Amniotic stem cell (primary cell): ENCODE measurements at places on chromosomes 7 and 10.

DNA sequence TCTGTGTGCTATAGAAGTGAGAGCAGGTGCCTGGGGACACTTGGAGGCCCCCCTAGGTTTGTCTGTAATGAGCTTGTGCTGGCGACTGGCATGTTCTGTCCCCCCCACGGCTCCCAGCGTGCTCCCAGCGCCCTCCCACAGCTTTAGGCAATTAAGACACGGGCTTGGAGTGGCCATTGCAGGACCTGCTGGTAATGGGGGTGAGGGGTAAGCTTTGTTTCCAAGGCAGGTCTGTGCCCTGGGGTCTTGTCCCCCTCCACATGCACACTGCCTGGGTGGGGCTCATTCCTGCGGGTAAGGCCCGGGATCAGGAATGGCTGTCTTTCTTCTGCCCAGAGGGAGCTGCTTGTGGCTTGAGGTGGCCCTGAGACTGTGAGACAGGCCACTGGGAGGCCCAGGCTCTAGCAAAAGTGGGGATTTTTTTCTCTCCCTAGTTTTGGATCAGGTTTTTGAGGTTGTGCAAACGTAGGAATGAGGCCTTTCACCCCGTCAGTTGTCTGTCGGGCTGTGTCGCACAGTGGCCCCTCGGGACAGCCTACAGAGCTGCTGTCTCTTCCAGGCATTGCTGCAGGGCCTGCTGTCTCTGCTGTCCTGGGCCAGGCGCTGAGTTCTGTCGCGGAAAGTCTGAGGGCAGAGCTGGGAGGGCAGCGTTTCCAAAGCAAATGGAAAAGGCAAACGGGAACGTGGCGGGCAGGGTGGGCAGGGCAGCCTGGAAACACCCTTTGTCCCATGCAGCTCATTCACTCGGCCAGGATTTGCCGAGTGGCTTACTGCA is 107.4 kb downstream of the LHPP start:
- DNase-seq, result no peak

GRCh38 chr7:128783143-128783861 is 7.7 kb upstream of the OPN1SW start:
- DNase-seq, result peak; percentile 21

GRCh38 chr10:88066876-88067275 is 203.5 kb downstream of the PTEN start:
- DNase-seq, result no peak

DNA sequence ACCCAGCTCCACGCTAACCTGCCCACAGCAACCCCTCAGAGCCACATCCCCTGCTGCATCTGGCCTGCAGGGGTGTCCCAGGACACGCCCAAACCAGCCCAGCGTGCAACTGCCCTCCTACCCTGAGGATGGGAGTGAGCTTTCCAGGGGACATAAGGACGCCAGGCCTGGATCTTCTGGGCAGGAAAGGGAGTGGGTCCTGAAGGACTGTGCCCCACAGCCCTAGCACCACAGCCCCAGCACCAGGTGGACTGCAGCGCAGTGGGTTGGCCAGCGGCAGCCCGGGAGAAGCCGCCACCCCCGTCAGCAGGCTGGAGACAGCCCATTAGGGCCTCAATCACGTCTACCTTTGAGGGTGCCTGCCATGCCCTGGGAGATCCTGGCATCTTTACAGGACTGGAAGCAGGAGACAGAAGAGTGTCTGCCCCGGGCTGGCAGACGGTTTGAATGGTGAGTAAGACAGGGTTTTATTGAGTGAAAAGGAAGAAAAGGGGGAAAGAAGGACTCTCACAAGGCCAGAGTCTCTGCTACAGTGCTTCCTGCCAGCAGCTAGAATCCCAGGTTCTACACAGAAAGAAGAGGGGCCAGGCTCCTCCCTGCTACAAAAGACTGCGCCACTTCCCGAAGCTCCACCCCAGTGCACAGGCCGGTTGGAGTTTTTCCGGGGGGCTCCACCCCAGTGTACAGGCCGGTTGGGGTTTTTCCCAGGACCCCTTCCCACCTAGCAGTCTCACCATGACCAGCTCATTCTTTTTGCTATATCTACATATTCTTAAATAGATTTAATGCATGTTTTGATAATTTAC is 69.8 kb upstream of the KCTD7 start:
- DNase-seq, result no peak

GRCh38 chr10:101297901-101298486 is 56.0 kb upstream of the BTRC start:
- no peak for DNase-seq

GRCh38 chr7:56051053-56051338 is 248 bp downstream of the PSPH start:
- DNase-seq, result no peak

- no peak for DNase-seq
These were observed 63.7 kb upstream of the STEAP1B start for GRCh38 chr7:22563621-22564241.

GRCh38 chr10:130795819-130796218 is 515.7 kb downstream of the TCERG1L start:
- no peak for DNase-seq

- DNase-seq, result no peak
These were observed 332.7 kb downstream of the ADARB2 start for GRCh38 chr10:1404323-1405260.

DNA sequence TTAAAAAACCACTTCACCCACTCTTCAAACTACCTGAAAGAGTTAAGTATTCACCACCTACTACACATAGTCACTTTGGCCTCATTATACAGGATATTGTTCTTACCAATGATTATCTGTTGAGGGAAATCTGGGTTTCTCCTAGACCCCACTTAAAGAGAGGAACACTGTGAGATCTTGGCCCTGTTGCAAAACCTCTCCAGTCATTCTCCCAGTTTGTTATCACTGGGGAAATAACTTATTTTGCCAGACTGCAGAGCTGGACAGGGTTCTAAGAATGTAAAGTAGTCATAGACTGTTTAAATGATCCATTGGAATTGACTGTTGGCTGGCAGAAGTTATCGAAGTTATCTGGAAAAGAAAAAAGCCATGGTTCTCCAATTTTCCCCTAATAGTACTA is 143.8 kb downstream of the HGF start:
- DNase-seq, result no peak

DNA sequence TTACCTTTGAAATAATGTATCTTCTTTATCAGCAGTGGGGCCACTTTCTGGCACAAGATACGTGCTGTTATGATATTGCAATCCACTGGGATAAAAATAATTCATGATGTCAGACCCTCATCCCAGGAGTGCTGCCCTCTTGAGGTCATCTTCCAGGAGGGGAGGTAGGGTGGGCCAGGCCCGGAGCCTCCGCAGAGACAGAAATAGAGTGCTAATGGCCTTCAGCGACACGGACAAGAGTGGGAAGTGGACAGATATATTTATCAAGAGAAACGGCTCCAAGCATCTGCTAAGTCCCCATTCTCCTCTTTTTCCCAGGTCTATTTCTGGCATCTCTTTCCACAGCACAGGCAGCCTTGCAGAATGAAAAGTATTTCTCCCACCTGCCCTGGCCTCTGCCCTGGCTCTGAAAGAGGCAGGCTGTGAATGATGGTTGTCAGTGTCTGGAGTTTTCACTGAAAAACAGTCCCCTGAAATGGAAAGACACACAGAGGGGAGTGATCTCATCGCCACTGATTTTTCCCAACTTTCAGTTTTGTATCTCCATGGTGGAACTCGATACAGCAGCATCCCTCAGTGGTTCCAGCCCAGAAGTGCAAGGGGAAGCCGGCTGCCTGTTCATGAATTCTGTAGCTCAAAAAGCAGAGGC is 251.7 kb upstream of the MYO3A start:
- DNase-seq, result no peak

GRCh38 chr10:31947144-31947926 is 18.7 kb upstream of the ARHGAP12 start:
- peak; percentile 57 for DNase-seq

GRCh38 chr10:62643606-62644587 is 160.6 kb upstream of the ADO start:
- no peak for DNase-seq

DNA sequence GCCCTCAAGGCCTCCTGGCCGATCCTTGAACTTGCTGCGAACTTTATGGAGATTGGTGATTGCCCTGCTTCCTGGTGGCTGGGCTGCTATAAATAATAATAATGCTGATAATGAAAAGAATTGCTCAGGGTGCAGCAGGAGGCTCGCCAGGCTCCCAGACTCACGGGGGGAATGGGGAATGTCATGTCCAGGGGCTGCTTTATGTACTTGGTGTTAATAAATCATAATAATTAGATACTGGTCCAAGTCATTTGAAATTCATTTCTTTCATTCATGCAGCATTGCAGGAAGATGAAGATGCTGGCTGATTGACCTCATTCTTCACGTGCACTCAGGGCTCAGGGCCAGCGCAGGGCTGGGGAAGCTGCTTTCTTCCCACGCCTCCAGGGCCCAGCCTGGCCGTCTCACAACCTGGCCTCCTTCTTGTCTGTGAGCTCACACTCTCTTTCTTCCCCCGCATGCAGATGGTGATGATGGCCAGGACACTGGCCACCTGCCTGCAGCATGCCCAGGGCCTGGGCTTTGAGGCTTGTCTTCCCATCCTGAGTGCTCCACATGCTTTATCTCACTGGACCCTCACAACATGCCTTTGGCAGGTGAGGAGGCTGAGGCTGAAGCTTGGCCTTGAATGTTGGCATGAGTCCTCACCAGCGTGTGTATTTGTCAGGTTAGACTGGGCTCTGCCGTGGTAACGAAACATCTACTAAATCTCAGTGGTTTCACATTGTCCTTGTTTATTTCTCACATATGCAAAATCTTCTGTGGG is 138.4 kb upstream of the TNS3 start:
- no peak for DNase-seq

- DNase-seq, result no peak
These were observed 69.4 kb downstream of the CAMK1D start for GRCh38 chr10:12418725-12419261.

- DNase-seq, result no peak
These were observed 133.3 kb downstream of the VTI1A start for GRCh38 chr10:112580267-112580666.

DNA sequence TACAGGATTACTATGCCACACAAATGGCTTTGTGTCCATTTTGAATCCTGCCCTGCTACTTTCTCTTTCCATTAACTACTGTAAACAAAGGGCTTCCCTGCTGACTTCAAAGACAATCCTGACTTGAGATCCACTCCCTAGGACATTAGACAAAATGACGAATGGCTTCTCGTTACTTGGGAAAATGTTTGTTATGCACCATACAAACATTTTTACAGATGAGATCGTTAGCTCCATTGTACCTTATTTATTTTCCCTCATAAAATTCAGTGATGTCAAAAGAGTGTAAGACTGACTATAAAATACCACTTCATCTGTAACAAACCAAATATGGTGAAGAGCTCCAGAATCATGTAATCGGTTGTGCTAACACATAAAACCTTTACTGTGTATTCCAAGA is 121.8 kb downstream of the CD36 start:
- DNase-seq, result no peak

DNA sequence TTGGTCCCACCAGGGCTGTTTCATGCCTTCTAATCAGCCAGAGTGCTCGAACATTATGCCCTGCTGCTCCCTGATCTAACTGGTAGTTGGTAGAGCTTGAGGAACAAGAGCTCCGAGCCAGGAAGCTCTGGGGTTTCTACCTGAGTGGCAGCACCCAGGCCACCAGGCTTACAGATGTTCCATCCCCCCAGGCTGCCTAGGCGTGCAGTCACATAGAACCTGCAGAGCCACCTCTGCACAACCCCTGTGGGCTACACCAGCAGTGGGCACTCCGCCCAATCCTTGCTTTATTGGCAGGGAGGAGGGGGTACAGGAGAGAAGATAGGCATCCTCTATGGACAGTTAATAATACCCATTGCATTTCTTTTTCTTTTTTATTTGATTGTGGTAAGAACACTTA is 21.8 kb downstream of the MAP3K8 start:
- DNase-seq, result no peak

DNA sequence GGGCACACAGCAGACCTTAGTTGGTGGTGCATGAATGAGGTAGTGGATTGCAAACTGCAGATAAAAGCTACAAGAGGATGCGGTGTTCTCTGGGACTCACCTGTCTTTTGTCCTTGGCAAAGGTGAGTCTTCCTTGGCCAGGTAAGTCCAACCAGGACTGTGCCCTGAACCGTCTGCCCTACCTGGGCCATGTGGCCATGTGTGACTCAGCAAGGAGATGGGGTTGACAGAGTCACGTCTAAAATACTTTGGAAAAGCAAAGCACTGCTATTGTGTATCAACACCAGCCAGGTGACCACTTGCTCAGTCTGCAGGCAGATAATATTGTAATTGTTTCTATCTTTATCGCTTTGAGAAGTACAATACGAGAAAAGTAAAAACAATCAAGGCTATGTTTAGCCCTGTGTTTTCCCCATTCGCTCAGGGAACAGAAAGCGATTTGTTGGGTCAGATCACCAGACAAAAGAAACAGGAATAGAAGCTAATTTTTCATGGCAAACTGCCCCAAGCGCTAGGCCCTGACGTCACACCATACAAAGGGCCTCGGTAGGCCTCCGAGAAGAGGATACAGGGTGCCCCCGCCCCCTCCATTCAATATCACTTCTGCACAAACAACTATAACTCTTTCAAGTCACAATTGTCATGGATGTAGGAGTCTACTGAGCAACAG is 57.3 kb downstream of the FAM53B start:
- no peak for DNase-seq

DNA sequence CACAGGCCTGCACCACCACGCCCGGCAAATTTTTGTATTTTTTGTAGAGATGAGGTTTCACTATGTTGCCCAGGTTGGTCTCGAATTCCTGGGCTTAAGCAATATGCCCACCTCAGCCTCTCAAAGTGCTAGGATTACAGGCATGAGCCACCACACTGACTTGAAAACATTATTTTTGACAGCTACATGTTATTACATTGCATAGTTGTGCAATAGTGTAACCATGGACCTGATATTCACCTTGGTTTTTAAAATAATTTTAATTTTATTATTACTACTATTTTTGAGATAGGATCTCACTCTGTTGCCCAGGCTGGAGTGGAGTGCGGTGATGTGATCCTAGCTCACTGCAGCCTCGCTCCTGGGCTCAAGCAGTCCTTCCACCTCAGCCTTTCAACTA is 18.4 kb downstream of the AKAP9 start:
- DNase-seq, result no peak

DNA sequence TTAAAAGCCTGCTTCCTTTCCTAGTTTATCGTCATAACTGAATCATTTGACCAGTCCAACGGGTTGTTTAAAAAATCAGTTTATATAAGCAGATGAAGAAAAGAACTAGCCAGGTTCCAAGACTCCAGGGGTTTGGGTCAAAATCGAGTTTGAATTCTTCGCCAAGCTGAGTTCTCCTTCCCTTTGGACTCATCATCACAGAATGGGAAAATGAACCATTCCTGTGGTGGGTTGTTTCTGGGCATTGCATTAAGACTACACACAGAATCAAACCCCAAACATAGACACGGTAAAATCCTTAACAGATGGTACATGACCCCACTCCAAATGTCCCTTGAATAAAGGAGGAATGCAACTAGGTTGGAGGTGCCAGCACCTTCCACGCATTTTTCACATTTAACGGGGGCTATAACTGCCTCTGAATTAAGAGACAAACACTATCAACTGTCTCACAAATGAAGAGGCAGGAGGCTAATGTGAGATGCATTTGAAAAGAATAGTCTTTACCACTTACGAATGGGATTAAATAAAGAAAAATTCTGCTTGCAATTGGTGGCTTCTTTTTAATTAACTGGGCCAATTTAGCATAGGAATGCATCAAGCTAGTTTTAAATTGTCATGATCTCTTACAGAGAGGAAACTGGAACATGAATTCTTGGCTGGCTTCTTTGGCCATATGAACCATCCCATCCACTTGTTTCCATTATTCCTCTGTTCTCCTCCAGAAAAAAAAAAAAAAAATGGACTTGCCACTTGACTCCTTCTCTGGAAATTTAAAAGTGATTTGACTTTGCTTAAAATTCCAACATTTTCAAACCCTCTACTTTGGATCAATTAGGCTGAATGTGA is 61.1 kb downstream of the CHST15 start:
- no peak for DNase-seq
